Cerebellar cortex (tissue), 1 donor: ENCODE measurements at places on chromosomes 5 and 9.
A peak's percentile ranks its signal among the peaks of the same experiment; 100 is the strongest.

DNA sequence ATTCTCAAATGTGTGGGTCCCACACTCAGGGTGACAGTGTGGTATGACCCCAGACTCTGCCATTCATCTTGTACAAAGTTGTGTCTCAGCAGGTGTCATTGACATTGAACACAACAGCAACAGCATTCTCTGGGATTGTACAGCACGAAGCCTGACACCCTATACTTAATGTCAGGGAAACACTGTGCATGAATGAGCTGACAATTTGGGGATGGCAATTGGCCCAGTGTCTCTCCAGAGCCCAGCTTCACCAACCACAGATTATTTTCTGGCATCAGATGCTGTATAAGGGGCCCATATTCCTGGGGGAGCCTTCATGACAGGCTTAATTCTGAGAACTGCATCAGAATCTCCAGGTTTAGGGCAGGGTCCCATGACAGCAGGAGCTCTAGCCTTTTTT lies 143.2 kb downstream of the GCNT1 start:
- no peak for DNase-seq

- DNase-seq: no peak
Observed at GRCh38 chr9:131630205-131630831, 85.0 kb downstream of the PRRT1B start.

DNA sequence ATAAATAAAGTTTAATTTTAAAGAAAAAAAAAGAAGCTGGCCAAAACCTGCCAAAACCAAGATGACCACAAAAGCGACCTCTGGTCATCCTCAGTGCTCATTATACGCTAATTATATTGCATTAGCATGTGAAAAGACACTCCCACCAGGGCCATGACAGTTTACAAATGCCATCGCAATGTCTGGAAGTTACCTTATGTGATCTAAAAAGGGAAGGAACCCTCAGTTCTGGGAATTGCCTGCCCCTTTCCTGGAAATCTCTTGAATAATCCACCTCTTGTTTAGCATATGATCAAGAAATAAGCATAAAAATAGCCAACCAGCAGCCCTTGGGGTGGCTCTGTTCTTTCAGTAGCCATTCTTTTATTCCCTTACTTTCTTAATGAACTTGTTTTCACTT lies 178.3 kb upstream of the MAP1B start:
- DNase-seq: no peak

DNA sequence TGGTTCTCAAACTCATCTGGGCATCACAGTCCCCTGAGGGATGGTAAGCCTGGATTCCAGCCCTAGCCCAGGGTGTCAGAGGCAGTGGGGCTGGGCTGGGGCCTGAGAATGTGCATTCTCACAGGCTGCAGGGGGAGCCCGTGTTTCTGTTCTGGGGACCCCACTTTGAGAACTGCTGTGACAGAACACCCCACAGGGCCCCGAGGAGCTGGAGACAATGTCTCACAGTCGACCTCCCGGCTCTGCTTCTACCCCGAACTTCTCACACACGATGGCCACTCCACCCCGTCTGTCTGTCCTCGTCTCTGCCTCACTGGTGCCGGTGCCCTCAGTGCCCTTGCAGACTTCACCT lies 130.0 kb downstream of the CACNA1B start:
- DNase-seq: no peak

DNA sequence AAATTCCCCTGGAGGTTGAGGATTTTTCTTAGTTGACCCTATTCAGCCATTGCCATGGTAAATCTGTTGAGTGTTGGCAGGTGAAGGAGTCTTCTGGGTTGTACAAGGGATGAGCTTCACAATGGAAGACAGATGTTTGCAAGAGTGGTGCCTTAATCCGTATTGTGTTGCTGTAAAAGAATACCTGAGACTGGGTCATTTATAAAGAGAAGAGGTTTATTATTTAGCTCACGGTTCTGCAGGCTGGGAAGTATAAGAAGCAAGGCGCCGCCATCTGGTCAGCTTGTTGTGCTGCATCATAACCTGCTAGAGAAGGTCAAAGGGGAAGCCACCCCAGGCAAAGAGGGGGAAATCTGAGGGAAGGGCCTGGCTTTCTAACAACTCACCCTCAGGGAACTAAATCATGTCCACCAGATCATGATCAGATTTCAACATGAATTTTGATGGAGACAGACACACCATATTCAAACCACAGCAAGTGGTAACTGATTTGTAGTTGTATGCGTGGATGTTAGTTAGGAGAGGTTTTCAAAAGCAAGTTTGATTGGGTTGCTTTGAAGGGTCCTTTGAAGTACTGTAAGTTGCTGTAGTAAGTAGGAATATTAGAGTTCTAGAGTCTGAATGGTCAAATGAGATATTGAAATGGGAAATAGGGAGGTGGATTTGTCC lies 2.5 kb downstream of the TNPO1 start:
- DNase-seq: peak; percentile 77

DNA sequence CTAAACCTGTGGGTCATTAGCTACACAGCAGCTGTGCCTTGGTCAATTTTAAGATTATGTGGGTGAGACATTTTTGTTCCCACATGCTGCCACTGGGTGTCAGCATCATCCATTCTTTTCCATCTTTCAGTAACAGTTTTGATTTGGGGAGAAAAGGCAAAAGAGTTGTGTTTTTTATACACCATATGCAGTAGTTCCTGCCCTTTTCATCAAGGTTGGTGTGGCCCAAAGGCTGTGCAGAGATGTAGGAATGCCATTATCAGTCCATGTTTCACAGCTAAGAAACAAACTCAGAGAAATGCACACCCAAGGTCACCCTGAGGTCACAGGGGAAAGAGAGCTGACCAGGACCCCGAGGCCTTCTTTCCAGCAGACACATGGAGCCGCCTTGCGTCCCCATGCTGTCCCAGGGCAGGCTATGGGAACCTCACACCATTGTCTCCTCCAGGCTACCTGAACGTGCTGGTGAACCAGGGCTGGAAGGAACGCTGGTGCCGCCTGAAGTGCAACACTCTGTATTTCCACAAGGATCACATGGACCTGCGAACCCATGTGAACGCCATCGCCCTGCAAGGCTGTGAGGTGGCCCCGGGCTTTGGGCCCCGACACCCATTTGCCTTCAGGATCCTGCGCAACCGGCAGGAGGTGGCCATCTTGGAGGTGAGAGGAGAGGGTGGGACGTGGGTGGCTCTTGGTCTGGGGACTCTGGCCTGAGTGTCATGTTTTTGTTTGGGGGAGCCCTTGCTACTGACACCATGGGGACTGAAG lies 27.8 kb upstream of the GRPEL2 start:
- peak; percentile 72 for DNase-seq

- no peak for DNase-seq
Observed at GRCh38 chr9:126563556-126563955, 50.2 kb upstream of the LMX1B start.

GRCh38 chr5:61624553-61625136 lies 292.6 kb downstream of the ZSWIM6 start:
- no peak for DNase-seq

- DNase-seq: no peak
Observed at GRCh38 chr9:70413464-70413798, 1.0 kb downstream of the KLF9 start.

DNA sequence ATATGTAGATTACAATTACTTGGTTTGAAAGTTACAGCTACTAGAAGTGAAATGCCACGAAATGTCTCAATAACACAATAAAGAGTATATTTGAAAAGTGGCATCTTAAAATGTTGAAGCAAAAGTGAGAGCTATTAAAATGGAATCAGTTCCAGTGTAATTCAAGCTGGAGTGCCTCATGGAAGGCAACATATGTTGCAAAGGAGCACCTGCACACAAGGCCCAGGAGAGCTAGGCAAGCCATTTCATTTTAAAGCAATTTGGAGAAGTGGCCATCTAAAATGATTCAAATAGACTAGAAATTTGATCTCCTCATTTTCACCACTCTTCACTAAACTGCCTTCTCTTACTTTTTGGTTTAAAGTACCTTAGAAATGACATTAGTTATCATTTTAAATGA lies 167.8 kb downstream of the GABRB2 start:
- DNase-seq: peak; percentile 78

DNA sequence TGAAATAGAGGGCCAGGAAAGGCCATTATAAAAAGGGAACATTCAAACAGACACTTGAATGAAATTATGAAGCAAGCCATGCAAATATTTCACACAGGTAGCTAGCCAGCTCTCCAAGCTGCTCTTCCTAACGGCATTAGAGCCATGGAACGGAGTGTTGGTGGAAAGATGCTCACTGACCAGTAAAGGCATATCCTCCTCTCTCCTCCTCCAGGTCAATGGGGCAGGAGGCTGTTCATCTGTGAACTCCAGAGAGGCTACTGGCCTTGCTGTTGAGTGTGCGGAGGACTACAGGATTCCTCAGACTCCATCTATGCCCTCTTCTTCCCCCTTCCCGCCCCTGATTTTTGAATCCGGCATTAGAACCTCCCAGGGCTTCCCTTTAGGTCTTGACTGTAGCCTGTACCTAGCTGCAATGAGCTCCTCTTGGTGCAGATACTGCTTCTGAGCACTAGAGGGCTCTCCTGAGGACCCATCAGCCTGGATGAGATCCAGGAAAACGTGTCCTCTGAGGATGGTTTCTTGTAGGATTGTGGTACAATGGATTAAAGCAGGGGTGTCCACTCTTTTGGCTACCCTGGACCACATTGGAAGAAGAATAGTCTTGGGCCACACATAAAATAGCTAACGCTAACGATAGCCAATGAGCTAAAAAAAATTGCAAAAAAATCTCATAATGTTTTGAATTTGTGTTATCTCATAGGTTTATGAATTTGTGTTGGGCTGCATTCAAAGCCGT lies 162.2 kb downstream of the SREK1 start:
- peak; percentile 68 for DNase-seq
